ENCODE measurements at places on chromosomes 2 and 18.

DNA sequence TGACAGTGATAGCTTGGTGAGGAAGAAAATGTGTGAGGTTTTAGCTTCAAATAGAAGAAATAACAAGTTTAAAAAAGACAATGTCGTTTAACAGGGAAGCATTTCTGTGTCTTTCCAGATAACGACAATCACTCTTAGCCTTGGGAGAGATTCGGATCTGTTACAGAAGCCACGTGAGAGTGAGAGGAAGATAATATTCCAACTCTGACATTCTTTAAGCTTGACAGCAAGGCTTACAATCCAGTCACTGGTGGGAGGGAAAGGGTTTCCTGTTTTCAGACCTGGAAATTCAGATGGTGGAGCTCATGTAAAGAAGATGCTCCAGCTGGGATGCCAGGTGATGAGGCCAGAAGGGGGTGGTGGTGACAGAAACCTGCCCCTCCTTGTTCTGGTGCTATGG, 30.8 kb downstream of the FBXO48 start:
- DNase-seq: no peak

DNA sequence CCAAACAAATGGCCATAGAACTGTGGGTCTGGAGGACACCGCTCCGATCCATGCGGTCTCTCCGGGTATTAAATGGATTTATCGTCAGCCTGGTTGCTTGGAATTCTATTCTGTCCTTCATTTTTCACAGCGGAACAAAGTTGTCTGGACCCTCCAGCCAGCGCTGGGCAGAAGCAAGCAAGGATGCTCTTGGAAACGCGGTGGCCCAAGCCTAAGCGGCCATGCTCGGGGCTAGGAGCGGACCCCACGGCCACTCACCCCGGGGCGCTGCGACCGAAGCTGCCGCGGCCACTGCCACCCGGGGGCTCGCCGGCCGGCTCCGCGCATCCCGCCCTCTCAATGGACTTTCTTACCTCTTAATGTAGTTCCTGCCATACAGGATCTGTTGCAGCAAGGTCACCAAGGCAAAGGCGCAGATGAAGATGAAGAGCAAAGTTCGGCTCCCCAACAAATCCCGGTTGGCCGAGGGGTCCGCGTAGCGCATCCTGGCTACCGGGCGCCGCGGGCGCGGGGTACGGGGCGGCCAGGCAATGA, 761 bp downstream of the ST8SIA5 start:
- no peak for DNase-seq

DNA sequence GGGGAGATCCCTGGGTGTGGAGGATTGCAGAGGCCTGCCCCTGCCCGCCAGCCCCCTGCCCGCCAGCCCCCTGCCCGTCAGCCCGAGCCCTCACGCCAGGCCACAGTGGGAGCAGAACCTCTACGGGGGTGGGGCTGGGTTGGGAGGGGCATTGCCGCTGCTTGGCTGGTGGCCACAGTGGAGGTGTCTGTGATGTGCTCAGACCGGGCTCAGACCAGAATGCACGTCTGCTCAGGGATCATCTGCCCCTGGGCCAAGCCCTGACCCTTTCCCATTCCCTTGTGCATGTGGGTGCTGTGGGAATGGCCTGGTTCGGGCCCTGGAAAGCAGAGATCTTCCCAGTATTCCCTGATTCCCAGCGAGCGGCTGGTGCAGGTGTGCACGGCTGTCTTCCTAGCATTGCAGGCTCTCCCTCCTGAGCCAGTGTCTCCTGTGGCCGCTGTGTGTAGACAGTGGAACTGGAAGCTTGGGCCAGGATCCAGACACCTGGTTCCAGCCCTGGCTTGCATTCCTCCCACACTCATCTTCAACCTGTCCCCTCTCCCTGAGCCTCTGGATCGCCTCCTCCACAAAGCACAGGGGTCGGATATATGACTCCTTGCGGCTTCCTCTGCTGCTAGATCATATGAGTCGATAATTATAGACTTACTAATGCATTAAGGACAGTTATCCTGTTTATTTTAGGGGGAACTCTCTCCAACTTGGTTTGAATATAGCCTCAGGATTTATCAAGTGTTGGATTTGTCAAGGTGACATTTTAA, 161.6 kb downstream of the LDLRAD4 start:
- no peak for DNase-seq

- no peak for DNase-seq
These were observed 321.2 kb upstream of the CXCR4 start for GRCh38 chr2:136439064-136439676.

DNA sequence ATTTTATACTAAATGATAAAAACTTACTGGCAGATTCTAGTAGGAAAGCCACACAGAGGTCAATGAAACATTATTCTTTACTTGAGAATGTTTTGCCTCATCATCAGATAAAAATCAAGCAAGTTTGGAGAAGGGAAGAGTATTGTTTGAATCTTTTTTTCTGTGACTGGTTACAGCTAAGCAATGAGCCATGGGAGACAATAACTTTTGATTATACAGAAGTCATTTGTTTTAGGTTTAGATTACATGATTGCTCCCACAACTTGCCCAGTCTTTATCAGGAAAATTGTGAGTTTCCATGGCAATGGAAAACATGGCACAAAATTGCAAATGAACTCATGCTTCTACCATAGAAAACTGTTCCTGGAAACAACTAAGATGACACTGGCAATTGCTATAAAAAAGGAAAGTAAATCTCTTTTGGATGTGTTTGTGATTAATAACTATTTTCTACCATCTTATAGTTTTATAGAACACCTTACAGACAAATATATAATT, 476.8 kb downstream of the MBD2 start:
- DNase-seq: no peak

- DNase-seq: peak; percentile 27
These were observed 17.7 kb upstream of the EN1 start for GRCh38 chr2:118865106-118865505.

DNA sequence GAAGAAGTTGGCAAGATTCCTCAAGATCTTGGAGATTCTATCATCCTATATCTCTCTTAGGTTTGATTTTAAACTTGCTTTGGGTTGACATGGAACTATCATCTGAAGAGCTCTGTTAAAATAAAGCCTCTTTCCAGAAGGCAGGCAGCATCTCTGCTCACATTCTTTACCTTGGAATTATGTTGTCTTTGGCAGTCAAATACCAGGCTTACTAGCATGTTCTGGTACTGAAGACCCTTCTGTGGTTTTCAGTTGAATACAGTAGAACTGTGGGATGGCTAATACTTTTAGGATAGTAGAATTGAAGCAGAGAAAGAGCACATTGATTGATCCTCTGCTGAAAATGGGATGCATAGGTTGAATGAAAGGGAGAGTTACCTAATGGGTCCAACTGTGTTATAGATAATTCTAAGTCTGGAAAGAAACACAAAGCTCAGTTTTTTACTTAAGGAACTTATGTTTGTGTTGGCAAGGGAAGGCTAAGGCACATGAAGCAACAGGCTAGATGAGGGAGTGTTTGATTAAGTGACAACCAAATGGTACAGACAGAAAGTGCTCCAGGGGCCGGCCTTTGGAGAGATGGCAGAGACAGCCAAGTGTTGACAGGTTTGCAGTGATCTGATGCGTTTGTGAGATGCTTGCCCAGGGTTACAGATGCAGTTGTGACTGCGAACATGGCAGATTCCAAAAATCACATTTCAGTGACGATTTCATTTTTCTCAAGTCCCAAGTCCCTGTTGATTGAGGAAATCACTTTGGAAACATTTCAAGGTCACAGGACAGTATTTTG, 397.9 kb downstream of the MEIS1 start:
- DNase-seq: no peak

DNA sequence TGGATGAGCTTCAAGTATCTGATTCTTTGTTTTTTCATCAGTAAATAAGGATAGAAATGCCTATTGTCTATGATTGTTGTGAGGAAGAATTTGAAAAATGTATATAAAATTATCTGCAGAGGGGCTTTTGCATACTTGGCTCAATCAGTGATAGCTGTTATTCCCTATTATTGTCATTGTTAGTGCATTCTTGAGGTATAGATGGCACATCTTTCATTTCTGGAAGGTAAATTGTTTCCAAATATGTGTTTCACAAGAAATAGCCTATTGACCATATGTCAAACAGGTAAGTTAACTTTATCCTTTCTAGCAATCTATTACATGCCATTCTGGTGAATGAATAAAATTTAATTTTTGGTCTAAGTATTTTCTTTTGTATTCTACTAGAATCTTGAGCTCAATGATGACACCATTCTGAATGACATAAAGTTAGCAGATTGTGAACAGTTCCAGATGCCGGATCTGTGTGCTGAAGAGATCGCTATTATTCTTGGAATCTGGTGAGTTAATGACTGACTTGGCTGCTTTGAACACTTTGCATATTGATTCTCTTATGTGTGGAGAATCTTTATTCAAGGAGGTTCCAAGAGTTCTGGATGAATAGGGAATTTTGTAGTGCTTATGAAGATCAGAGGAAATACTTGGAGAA, 44.2 kb downstream of the TTC27 start:
- no peak for DNase-seq

DNA sequence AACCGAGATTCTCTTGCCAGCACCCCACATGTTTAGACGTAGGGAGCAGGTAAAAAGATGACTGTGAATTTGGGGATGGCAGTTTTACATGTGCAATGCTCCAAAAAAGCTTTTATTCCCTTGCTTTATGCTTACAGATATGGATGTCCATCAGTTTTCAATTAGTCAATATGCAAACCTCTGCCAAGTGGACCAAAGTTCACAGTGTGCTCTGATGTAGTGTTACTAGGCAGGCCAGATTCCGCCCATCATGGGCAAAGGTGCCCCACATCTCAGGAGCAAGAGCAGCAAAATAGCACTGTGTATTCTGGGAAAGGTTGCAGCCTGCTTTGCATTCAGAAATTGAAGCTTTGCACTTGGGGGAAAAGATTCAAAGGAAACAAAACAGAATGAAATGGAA, 329.7 kb upstream of the ZEB2 start:
- DNase-seq: no peak

DNA sequence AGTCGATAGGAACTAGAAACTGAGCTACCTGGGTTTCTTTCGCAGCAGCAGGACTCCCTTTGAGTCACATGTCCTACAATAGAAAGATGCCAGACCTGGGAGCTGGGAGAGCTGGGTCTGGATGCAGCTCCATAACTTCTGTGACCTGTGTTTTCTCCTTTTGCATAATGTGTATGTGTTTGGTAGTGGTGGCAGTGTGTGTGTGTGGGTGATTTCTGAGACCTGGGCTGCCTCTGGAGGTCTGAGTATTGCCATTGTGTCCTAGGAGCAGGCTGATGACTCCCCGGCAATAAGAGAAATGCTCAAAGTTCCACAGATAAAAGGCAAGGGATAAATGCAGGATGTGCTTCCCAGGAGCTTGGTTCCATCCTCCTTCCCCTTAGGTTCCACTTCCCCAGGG, 6.4 kb downstream of the WNT10A start:
- no peak for DNase-seq

DNA sequence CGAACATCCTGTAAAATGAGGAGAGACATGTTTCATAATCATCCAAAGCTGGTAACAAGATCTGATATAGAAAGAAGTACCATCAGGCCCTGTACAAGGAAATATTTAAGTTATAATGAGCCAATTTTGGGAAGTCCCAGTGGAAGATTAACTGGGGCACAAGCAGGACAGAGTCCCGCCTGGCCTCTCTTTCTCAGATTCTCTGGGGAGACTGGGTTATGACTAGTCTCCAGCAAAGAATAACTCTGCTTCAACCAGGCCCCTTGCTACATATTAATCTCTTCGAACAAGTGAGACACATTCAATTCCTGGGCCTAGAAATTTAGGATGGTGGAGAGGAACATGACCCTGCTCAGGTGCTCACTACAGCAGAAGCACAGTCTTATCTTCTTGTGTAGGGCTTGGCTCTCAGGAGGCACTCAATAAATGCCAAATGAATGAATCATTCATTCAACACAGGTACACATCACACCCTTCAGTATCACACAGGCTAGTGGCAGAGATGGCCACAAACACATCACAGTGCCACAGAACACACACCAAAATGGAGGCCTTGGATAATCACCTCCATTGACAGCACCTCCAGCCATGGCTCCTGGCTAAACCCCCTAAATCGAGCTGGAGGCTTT, 46.4 kb upstream of the RNF152 start:
- DNase-seq: no peak

DNA sequence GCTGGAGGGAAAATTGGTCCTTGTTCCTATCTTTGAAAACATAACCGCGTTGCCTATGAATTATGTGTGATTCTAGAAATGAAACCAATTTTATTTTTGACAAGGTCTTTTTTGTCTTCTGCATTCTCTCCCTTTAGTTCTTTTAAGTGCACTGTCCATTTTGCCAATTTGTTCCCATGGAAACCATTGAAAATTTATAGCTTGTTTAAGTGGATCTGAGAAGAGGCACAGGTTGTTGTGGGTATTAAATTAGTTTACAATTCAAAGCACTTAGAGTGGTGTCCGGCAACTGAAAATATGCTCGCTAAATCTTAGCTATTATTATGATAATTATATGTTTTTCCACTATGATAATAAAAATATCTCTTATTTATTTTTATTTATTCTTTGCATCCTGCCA, 107.5 kb upstream of the FSHR start:
- DNase-seq: no peak

- DNase-seq: no peak
These were observed 134.0 kb downstream of the C2orf74 start for GRCh38 chr2:61295981-61296380.

- no peak for DNase-seq
These were observed 292.9 kb downstream of the XIRP2 start for GRCh38 chr2:167181134-167181533.

DNA sequence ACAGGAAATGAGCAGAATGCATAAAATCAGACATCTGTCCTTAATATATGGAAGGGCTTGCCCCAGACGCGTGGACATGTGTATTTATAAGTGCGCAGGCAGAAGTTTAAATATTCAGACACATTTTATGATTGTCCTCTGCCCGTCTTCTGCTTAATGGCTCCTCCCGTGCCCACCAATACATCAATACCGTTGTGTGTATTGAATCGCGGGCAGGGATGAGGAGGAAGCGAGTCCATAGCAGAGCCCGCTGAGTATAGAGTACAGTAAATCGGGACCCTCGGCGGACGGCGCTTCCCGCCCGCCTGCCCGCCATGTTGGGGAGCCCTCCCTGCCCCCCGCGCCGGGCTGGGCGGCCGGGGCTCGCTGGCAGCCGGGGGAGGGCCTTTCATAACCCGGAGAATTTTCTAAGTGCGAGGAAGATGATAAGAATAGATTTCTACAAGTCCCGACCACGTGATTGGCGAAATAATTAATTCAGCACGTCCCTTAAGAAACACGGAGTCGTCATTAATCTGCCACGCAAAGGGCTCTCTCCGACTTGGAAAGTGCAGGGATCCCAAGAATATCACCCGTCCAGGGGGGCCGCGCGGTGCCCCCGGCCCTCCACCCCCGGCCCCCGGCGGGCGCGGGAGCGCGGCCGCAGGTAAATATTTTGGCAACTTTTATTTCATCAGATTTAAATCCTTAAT, at the start of gene HOXD3:
HOXD3 (plus strand) TSS at position 501 of the 692 bp plus-strand sequence. CDS start 11,808 bp downstream, outside the sequence.
- no peak for DNase-seq

GRCh38 chr2:170950221-170950761, 21.2 kb downstream of the GORASP2 start:
- no peak for DNase-seq

- peak; percentile 15 for DNase-seq
These were observed at the start of gene SCN9A for GRCh38 chr2:166375736-166376487. TSS of gene SCN9A (minus strand) at chr2:166375944. CDS start at chr2:166311756, 64,188 bp downstream.

GRCh38 chr2:166088634-166089033, 39.2 kb downstream of the SCN1A start:
- DNase-seq: no peak

- DNase-seq: peak; percentile 62
These were observed 50.1 kb downstream of the GREB1 start for GRCh38 chr2:11583840-11584524.

Measured in CD4-positive, alpha-beta T cell treated with Interleukin-17A for 4 hours (primary cell).